Omental fat pad (tissue), 4 donors: ENCODE measurements at places on chromosomes 7 and 10. TPM values are rescaled to one million over a fixed set of nuclear protein-coding genes. Genes with fewer than 3 reads are reported as not detected.

- no peak for DNase-seq
Measured at GRCh38 chr7:122942765-122943164, 52.7 kb downstream of the TAS2R16 start.

GRCh38 chr10:129020651-129021330 lies 446.2 kb upstream of the MGMT start:
- DNase-seq: no peak

Gene LIPF
- total RNA-seq: not detected

Gene UPK3BL2
- 4.3 TPM for total RNA-seq

DNA sequence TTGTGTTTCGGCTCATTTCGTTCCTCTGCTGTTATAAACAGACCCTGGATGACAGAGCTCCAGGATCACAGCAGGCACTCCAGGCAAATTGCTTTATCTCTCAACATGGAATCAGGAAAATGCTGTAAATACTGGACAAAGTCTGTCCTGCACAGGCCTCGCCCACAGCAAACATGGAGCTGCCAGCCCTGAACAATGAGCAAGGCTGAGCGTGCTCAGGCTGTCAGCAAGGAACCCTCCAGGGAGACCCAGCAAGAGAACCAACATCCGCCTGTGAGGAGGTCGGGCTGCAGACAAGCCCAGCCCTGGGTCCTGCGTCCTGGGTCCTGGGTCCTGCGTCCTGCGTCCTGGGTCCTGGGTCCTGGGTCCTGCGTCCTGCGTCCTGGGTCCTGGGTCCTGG lies 180.8 kb downstream of the PTPRN2 start:
- no peak for DNase-seq

Gene EPHA1
- not detected for total RNA-seq

Gene THSD7A
- 4.1 TPM for total RNA-seq

Gene ADAP1
- 17.5 TPM for total RNA-seq

DNA sequence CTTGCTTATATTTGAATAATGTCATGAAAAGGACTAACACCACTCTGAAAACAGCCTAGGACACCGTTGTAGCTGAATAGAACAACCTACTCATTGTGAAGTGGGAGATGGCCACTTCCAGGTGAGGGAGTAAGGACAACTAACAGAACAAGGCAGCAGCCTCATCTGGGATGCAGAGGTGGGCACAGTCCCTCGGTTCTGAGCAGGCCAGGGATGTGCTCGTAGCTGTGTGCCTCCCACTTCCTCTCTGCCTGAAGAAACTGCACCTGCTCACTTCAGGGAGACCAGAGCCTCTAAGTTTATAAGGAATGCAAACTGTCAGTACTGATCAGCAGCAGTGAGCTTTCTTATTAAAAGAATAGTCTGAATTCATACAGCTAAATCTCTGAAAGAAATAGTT lies 2.5 kb downstream of the VSTM4 start:
- no peak for DNase-seq

- DNase-seq: no peak
Measured at GRCh38 chr7:131299074-131299473, 28.6 kb upstream of the MKLN1 start.

Gene ITPRID1
- not detected for total RNA-seq
